ENCODE measurements at places on chromosomes 1 and 21. TPM values are rescaled to one million over a fixed set of nuclear protein-coding genes. Genes with fewer than 3 reads are reported as not detected.
A peak's percentile ranks its signal among the peaks of the same experiment; 100 is the strongest.

GRCh38 chr21:35102488-35103371 is 53.6 kb upstream of the RUNX1 start:
- no peak for DNase-seq

DNA sequence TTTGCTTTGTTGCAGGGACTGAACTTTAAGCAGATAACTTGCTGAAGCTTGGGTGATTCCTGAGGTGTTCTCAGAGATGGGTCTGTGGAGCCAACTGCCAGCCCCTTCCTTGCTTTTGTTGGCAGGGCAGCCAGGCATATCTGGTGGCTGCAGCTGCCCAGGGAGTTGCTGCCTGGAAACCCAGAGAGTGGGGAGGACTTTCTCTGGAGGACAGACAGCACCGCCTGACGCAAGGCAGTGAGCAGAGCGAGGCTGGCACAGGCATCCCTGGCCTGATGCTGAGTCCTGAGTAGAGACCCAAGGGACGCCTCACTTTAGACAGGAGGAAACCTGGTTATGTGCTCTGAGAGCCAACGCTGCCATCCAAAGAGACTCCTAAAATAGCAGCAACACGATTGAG is 9.8 kb upstream of the OLFML2B start:
- DNase-seq = no peak

DNA sequence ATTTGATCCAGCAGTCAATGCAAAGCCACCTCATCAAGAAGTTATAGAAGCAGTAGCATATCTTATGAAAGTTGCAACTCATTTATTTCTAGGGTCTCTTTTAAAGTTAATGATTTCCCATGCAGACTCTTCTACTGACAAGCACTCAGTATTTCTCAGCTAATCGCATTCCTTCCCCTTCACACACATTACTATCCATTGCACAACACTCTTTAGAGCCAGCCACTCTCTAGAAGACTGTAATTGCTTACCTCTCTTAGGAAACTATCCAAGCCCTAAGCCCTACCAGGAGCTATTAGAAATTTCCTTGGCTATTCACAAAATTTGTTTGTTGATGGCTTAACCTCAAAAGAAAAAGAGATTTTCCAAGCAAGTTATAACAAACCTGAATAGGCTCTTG is 106.0 kb downstream of the ADAMTS1 start:
- no peak for DNase-seq

GRCh38 chr1:206489980-206490770 is 17.2 kb upstream of the RASSF5 start:
- DNase-seq = peak; percentile 87

DNA sequence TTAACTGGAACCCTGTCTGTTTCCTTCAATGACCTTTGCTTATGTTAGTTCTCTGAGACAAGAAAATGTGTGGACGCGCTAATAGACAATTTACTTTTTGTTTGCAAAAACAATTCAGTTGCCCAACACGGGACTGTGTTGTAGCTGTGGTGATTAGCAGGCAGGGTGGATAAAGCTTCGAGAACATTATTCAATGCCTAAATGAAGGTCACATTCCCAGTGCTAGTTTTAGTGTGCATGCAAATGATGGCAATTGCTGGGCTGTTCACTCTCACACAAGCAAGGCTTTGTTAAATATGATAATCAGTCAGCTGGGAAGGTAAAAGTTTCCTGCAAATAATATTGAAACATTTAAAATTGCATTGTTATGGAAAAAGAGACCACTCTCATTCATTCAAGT is 188.4 kb downstream of the BACH1 start:
- no peak for DNase-seq

DNA sequence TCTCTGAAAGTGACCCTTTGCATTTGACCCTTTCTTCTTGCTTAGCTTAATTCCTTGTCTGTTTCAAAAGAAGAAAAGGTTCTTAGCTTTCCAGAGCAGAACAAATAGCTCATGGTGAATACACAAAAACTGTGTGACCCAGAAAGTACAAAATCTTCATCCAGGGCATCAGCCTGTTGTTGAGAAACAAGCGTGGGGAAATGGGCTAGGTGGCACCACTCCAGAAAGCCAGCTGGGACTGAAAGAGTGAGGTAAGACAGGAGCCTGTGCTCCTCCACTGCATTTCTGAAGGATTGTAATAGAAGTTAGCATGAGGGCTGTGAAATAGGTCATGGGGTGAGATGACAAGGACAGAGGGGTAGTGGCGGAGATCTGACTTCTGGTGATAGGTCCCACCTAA is 45.8 kb downstream of the CYP2J2 start:
- no peak for DNase-seq

Gene SLC9C2
- not detected for total RNA-seq

GRCh38 chr1:178093951-178094738 is at the start of gene RASAL2:
TSS of gene RASAL2 (plus strand) at chr1:178094104. CDS start at chr1:178094493, 389 bp downstream.
- DNase-seq = peak; percentile 93

- DNase-seq = no peak
These were observed 25.8 kb downstream of the STYXL2 start for GRCh38 chr1:167119696-167120095.

Gene C1orf141
- total RNA-seq = not detected

Gene KLF17
- total RNA-seq = not detected

DNA sequence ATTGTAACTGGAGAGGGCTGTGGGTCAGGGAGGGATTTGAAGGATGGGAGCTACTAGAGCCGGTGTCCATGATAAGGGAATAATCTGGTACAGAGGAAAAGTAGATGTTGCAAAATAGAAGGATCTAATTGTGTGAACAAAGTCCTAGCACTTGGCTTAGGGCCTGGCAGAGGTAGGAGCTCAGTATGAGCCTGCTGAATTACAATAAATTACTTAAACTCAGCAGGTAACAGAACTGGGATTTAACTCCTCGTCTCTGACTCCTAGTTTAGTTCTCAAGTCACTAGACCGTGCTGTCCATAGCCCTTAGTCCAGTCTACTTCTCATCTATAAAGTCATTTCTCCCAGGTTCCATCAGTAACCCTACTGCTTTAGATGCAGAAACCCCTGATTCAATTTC is 120.2 kb downstream of the LRRC53 start:
- DNase-seq = no peak

DNA sequence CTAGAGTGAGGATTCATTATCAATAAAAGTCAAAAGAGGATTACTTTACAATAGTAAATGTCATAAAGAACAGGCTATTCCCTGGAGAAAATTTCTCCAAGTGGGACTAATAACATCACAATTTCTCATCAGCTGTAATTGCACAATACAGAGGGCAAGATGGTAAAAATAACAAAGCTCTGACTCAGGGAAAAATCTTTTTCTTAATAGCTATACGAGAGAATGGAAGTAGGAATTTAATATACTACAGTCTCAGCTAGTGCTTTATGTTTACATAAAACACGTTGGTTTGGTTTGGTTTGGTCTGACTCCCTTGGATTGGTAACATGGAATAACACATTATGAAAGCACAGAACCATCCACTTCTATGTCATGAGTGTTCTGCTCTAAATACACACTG is 397.6 kb downstream of the LRRIQ3 start:
- DNase-seq = no peak

GRCh38 chr1:152328801-152329391 is 3.9 kb upstream of the FLG start:
- DNase-seq = no peak

DNA sequence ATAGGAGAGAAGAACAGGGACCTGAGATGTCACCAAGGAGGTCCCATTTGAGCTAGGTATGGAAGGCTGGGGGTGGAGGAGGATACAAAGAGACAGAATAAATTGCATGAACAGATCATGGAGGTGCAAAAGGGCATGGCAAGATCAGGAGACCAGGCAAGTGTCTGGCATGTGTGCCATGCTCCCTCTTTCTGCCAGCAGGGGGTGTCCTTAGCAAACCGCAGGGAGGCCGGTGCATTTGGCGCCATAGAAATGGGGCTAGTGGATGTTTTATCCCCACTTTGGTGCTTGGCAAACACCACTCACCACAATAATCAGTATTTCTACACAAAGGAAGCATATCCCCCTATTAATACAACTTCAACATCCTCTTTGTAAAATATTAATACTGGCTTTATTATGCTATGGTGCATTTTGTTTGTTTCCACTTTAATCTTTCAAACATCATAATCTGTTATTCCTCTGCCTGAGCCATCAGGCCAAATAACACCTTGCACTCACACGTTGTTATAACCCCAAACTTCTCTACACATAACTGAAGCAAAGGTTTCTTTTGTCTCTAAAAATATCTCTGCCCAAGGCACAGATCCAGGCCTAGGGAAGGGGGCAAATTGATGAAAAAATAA is 25.9 kb downstream of the S100A6 start:
- peak; percentile 60 for DNase-seq

GRCh38 chr1:41599912-41600311 is 115.4 kb upstream of the EDN2 start:
- DNase-seq = no peak

DNA sequence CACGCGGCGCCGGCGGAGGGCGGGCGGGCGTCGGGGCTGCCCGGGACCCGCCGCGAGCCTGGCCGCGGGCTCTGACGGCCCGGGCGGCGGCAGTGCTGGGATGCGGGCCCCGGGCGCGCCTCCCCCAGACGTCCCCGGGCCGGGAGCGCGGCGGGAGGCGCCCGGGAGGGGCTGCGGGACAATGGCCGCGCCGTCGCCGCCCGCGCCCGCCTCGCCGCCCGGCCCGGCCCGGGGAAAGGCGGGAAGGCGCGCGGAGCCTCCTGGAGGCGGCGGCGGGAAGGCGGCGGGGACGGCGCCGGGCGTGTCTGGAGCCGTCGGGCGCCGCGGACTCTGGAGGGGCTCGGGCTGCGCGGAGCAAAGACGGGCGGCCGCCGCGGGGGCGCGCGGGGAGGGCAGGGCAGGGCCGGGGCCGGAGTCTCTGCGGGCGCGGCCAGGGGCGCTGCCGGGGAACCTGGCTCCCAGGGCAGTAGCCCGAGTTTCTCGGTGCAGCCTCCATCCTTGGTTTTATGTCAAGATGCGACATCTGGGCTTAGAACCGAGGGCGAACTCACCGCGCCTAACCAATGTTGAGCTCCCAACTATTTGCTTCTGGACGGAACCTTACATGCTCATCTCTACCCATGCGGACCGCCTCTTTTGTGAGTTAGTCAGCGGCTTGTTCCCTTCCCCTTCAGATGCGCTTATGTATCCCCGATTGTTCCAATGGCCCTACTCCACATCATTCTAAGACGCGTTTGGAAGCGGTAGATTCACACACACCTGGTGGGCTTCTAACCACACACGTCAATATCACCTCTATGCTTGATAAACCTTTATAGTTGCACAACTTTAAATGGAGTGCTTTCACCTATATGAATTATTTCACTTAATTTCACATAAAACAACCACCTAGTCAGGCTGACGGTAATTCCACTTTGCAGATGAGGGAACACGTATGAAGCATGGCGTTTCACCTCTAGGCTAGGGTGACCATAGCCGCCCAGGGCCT is 651 bp downstream of the ZBTB8A start:
- DNase-seq = peak; percentile 89

Gene AGT
- 0.15 TPM for total RNA-seq

GRCh38 chr1:94093396-94093795 is 27.6 kb downstream of the ABCA4 start:
- DNase-seq = peak; percentile 65

Gene CFHR2
- total RNA-seq = not detected

Data from neural progenitor cell (in vitro differentiated cells).